ENCODE measurements at places on chromosomes 12 and 14. TPM values are rescaled to one million over a fixed set of nuclear protein-coding genes. Genes with fewer than 3 reads are reported as not detected.

C1S gene
- 137 TPM for total RNA-seq

OR4E2 gene
- total RNA-seq, result not detected

TEX52 gene
- total RNA-seq, result not detected

NDUFA9 gene
- total RNA-seq, result 29.4 TPM

RHEBL1 gene
- 0.78 TPM for total RNA-seq

NRXN3 gene
- 1.8 TPM for total RNA-seq

GLIPR1L1 gene
- total RNA-seq, result not detected

CACNA2D4 gene
- 1.8 TPM for total RNA-seq

SIX4 gene
- total RNA-seq, result 17.6 TPM

AGAP2 gene
- 0.48 TPM for total RNA-seq

SELPLG gene
- total RNA-seq, result 2.2 TPM

IGFBP6 gene
- 162 TPM for total RNA-seq

KRT85 gene
- not detected for total RNA-seq

AKAP6 gene
- total RNA-seq, result 0.39 TPM

RPGRIP1 gene
- under 0.01 TPM for total RNA-seq

KCNMB4 gene
- 1.4 TPM for total RNA-seq

RFLNA gene
- 0.08 TPM for total RNA-seq

IL31 gene
- not detected for total RNA-seq

ASCL1 gene
- total RNA-seq, result not detected

ALX1 gene
- 0.26 TPM for total RNA-seq
